Left colon (tissue), 2 donors: ENCODE measurements at places on chromosomes 16 and 17. TPM values are rescaled to one million over a fixed set of nuclear protein-coding genes. Genes with fewer than 3 reads are reported as not detected.

- no peak for DNase-seq
These were observed 3.9 kb upstream of the SMPD3 start for GRCh38 chr16:68452176-68452575.

DNA sequence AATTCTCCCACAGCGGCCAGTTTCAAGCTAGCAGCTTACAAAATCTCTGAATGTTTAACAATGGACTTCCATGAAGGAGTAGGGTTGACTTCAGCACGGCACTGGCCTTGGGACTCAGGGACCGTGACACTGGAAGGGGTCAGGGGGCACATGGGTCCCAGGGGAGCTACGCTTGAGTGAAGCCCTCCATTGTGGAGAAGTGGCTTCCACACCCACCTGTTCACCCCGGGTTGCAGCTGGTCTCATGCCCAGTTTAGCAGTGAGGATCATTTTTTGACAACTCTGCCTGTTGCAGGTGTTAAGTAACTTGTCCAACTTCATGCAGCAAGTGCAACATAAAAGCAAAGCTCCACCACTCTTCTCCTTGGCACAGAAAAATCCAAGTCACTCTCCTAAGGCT lies 510.2 kb downstream of the CDH13 start:
- no peak for DNase-seq

GRCh38 chr17:42094375-42095069 lies 3.8 kb downstream of the ZNF385C start:
- DNase-seq = no peak

DNA sequence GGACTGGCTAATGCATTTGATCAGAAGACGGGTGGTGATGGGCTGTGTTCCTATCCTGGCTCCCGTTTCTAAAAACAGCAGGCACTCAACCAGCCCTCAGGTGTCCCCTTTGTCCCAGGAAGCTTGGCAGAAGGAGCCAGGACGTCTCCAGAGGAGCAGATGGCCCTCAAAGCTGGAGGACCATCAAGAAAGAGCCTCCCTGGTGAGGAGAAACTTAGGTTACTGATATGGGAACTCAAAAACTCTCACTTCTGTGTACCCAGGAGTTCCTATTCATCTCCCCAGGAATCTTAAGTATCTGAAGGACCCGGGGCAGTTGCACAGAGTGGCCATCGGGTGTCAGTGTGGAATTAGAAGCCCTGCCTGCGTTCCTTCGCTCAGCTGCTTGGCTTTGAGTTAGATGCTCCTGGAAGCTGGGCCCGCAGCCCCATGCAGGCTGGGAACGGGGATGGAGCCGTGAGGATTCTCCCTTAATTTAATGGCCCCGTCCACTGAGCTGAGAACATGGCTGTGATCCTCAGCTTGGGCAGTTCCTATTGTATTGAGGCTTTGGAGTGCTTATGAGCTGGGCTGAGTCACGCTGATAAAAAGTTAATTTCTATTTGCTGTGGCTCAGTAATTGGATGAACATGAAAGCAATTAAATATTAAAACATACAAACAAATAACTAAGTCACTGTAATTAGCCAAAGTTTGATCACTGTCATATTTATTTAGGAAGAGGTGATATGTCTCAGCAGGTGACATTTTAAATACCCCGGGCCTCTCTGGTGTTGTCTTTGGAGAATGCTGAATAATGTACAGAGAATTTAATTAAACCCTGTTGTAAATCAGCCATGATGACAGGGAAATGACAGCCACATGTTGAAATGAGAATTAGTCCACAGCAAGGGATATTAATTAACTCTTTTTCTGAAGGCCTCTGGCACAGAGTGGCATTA lies 402.1 kb downstream of the SEC14L1 start:
- peak; percentile 61 for DNase-seq

- DNase-seq = no peak
These were observed 44.9 kb downstream of the CNGB1 start for GRCh38 chr16:57926041-57926440.

DNA sequence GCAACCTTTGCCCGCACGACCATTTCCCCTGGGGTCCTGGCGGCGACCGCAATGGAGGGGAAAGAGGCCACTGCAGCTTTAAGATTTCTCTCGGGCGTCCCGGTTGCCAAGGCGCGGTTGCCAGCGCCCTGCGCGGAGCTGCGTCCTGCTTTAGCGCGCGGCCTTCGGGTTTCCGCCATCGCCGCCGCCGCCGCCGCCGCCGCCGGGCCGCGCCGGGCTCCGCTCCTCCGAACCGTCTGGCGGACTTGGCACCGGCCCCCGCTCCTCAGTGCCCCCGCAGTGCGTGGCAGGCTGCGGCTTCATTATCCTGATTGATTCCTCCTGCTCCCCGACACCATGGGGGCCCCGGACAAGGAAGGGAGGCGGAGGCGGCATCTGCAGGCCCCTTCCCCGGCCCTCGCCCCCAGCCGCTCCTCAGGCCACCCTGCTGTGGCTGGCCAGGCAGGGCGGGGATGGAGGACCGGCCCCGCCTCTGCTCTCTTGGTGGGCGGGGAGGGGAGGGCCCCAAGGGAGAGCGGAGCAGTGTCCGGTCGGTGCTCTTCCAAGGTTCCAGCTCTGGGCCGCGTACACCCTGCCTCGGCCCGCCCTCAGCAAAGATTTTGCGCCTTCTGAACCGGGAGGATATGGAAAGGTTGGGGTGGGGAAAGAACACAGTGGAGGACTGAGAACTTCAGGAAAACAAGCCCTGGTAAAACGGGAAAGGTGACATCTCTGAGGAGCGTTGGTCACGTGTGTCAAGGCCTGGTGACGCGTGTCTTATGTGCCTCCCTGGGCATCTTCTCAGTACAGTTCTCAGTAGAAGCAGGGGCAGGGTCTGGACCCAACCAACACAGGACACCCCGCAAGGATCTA lies 34.0 kb downstream of the NEUROD2 start:
- peak; percentile 61 for DNase-seq

DNA sequence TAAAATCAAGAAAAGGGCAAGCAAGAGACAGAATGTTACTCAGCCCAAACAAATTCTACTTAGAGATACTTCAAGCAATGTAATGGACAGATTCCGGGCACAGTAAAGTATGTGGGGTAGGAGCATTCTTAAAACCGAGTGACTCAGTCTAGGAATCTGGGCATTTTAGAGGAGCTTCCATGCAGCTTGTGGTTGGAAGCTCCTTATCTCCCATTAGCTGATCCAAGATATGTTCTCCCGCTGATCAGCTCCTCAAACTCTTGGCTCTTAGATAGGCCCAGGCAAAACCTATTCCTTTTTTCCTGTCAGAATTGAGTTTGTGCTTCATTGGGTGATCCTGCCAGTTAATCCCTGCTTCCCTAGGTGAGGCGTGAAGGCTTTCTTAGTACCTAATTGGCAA lies 303.3 kb downstream of the CEP112 start:
- no peak for DNase-seq

- DNase-seq = no peak
These were observed 7.0 kb downstream of the SAMD14 start for GRCh38 chr17:50122945-50123344.

DNA sequence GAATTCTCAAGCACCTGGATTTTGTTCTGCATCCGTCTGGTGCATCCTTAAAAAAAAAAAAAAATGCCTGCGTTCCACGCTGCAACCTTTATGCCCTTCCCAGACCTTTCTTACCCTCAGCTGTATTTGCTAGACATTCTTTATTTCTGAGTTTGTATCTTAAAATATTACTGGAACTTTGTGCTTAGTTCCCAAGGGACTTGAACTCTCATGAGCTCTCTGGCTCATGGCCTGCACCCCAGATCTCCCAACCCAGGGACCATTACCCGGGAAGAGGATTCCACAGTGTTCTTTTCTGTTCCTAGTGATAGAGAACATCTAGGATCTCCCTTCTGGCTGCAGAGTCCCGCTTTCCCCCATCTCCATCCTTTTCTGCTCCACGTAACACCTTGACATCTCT lies 28.9 kb upstream of the CLEC18A start:
- no peak for DNase-seq

DNA sequence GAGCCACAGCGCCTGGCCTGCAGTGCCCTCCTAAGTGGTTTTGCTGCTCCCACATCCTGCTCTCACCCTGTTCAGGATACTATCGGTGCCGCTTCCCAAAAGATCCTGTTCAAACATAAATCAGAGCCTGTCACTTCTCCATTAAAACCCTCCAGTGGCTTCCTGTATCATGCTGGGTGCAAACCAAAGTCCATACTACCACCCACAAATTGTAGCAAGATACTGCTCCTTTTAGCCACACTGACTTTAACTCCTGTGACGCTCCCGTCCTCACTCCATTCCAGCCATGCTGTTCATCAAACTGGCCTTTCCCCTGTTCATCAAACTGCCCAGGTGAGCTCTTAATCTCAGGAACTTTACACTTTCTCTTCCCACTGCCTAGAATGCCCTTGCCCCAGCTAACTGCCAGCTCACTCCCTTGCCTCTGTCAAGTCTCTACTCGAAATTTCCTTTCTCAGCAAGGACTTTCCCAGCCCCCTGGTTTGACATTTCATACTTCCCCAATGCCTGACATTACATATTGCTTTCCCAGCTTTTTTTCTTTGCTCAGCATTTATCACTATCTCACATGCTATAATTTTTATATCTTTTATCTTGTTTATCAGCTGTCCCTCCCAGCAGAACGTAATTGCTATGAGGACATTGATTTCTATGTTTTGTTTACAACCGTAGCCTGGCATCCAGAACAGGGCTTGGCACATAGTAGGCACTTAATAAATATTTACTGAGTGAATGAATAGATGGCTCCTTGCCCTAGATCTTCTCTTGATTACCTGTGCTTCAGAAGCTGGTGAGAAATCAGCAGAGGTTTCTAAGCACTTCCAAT lies 44.3 kb upstream of the SMURF2 start:
- peak; percentile 36 for DNase-seq

DNA sequence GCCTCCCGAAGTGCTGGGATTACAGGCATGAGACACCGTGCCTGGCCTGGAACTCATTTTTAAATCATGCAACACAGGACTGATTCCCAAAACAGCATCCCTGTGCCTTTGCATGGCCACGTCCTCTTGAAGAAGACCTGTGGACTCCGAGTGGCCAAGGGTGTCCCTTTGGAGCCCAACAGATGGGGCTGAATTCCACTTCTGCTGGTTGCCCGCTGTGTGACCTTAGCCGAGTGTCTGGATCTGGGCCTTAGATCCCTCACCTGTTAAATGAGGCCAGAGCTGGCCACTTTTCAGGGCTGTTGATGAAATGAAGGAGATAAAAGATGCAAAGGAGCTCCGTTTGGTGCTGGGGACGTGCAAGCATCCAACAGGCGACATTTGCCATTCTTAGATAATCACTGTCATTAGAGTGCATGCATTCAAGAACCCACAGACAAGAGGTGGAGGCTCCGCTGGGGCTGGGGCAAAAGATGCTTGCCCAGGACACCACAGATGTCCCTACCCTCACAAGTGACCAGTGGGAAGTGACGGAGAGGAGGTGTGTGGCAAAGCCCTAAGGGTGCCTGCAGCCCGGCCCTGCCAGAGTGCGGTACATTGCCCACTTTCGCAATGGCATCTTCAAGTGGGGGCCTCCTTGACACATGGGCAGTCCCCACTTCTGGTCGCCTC lies 354.1 kb upstream of the TNRC6C start:
- DNase-seq = no peak

GRCh38 chr16:11620243-11621003 lies 33.7 kb upstream of the LITAF start:
- DNase-seq = no peak

- DNase-seq = peak; percentile 5
These were observed 9.9 kb upstream of the ADGRG1 start for GRCh38 chr16:57618296-57619132.

DNA sequence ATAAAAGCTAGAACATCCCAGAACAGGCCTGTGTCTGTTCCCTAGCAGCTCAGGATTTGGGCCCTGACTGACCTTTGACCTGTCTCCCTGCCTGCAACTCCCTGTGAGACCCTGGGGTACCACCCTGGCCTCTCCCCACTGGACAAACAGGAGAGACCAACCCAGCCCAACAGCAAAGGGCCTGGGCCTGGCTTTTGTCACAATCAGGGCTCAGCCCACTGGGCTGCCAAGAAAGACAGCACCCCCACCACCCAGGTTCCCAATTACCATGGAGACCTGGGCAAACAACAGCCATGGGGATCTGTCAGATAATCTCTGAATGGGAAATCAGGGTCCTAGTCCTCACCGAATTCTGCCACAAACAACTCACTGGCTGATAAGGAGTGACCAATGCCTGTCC lies 11.1 kb downstream of the PLLP start:
- DNase-seq = no peak

DNA sequence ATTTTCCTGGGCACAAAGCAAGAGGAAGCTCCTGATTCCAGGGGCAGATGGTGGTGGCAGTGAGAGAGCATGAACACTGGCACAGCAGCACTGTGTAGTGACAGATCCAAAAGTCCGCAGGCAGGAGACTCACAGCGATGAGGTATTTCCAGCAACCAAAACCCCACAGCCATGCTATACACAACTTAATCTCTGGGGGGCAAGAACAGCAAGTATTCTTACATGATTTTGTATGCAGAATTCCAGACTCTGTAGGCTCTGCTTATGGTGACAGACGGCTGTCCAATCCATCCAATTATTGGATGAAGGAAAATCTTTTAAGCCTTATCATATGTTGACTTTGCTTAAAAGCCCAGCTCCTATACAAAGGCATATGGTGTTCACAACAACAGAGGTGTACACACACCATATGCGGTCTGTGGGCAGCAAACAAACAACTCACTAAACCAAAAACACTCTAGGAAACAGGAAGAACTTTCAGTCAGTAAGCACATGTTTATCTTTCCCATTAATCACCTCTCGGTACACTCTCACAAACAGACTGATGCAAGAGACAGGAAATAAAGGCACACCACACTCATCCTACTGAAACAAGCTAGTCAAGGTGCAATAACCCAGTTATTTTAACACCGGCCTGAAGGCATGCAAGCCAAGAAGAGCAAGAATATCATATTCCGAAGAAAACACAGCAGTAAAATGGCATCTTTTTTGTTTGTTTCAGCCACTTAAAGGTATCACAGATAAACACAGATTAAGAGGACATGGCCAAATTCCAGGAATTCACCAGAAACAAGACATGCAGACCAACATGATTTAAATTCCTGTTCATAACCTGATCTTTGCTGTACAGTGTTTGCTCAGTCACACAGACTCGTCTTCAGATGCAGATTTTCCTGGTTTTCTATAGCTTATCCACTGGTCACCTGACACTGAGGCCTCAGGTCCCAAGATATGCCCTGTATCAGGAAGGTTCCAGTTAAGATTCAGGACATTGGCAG lies 47.8 kb downstream of the ERN1 start:
- DNase-seq = no peak

DNA sequence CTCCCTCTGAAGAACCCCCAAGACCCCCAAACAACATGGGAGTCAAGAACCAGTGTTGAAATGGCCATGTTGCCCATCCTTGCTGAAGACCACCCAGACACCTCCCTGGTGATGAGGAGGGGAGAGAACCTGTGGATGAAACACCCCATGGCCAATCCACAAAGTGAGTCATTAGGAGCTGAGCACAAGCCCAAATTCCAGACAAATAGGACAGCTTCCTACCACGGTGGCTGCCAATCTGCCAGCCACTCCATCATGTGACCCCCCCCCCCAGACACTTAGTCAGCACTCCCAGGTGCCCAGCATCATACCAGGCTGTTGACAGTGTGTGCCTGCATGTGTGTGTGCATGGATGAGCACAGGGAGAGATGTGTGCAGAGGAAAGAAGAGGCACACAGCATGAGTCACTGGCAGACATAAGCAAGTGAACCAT lies 26.4 kb upstream of the RPL38 start:
- no peak for DNase-seq

GRCh38 chr17:72145962-72146361 lies 25.1 kb downstream of the SOX9 start:
- no peak for DNase-seq

XAF1 gene
- total RNA-seq = 13.0 TPM

DVL2 gene
- 34.9 TPM for total RNA-seq

CASKIN1 gene
- 0.15 TPM for total RNA-seq

TMEM208 gene
- total RNA-seq = 40.7 TPM

DPEP1 gene
- 4.4 TPM for total RNA-seq

NEUROD2 gene
- 0.12 TPM for total RNA-seq

GPR142 gene
- 0.31 TPM for total RNA-seq

SLC22A31 gene
- 0.59 TPM for total RNA-seq

MT1M gene
- 60.6 TPM for total RNA-seq
